ENCODE measurements at places on chromosomes 7 and 10.

DNA sequence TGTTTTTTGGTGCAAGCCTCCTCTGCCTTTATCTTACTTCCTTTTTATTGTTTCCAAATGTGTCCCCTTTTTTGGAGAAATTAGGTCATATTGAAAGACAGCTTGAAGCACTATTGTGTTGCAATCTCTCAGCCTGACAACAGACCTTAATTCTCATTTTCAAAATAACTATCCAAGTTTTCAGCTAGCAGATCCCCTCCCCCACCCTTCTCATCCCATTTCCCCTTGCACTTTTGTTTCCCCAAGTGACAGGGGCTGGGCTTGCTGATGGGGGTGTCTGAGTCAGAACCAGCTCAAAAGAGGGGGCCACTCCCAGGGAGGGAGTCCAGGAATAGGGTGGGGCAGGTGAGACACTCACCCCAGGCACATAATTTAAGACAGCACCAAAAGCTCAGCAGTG lies 75.3 kb downstream of the MKI67 start:
- DNase-seq: no peak

GRCh38 chr7:140883378-140883777 lies 41.4 kb downstream of the BRAF start:
- DNase-seq: no peak

DNA sequence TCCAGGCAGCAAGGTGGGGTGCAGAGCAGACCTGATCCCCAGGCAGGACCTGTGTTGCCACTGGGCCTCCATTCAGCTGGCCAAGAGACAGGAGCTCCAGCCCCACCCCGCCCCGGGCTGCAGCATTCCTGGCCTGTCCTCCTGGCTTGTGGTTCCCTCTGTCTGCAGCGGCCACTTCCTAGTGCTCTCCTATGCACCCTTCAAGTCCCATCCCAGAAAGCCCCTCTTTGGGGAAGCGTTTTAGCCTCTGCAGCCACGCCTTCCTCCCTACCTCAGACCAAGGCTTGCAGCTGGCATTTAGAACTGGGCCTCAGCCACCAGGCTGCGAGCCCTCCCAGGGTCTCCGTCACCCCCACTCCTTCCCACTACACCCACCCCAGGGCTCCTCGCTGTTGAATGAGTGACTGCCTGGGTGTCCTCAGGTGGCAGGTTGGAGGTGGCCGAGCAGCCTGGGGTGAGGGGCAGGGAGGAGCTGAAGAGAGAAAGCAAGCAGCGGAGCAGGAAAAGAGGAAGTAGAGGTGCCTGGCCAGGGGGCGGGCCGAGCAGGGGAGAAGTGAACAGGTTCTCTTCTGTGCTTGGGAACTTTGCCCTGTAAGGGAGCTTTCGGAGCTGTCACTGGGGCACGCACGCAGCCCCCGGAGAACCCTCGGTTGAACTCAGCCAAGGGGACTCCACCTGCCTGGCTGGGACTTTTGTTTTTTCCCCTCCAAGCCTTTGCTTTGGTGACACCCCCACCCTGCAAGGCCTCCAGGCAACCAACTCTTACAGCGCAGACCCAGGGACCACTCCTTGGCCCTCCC lies 109.1 kb upstream of the TNRC18 start:
- no peak for DNase-seq

GRCh38 chr7:1707756-1708595 lies 37.9 kb downstream of the ELFN1 start:
- DNase-seq: no peak

DNA sequence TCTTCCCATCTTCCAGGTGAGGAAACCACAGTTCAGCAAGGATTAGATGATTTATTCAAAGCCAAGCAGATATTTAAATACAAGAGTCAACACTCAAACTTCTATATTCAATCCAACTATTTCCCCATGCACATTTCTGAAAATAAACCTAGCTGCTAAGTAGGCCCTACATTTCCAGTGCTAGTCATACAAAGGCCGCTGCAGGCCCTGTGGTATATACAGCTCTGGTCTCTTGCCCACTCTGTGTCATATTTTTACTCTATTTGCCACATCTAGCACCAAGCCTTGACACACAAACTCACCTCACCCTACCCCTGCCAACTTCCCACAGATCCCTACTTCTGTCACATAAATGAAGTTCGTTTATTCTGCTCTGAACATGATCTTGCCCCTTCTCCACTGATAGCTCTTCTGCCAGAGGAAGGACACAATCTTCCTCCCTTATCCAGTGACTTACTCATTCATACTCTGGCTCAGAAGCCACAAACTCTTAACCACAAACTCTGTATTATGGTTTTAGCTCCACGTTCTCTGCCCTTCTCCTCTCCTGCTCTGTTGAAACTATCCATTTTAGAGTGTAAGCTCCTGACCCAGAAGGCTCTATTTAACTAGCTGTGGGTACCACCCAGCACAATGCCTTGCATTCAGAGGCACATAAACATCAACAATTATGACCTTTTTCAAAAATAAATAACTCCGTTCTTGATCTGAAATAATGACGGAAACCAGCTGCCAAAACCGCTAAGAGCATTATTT lies 180.7 kb downstream of the CPEB3 start:
- no peak for DNase-seq

- no peak for DNase-seq
Measured at GRCh38 chr10:106920538-106920937, 244.0 kb downstream of the SORCS1 start.

- DNase-seq: no peak
Measured at GRCh38 chr10:77016855-77017254, 620.8 kb downstream of the KCNMA1 start.

- no peak for DNase-seq
Measured at GRCh38 chr7:47329320-47329926, 252.5 kb downstream of the TNS3 start.

DNA sequence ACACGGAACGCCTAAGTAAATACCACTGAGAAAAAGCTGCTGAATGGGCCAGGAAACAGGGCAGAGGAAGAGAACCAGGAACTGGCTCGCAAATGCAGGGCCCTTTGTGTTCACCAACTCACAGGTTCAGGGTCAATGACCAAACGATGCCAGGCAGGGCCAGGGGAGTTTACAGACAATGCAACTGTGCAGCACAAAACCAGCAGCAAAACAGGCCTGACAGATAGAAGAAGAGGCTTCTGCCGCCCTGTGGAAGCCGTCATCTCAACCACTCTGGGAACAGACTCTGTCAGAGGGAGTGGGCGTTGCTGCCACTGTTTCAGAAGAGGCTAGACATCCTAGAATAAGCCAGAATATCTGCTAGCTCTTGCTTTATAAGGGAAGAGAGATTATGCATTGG lies 117.9 kb downstream of the KMT2E start:
- no peak for DNase-seq

DNA sequence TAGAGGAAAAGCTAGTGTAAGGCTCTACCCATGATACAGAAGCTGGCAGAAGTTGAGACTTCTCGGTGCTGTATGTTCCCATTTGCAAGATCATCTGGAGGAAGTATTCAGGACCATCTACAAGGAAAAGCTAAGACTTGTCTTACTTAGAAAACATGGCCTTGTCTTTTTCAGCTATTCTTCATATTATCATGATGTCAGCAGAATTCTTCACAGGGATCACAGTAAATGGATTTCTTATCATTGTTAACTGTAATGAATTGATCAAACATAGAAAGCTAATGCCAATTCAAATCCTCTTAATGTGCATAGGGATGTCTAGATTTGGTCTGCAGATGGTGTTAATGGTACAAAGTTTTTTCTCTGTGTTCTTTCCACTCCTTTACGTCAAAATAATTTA lies 79.6 kb upstream of the SCIN start:
- DNase-seq: no peak

- DNase-seq: no peak
Measured at GRCh38 chr7:106952658-106953231, 87.7 kb downstream of the PIK3CG start.

DNA sequence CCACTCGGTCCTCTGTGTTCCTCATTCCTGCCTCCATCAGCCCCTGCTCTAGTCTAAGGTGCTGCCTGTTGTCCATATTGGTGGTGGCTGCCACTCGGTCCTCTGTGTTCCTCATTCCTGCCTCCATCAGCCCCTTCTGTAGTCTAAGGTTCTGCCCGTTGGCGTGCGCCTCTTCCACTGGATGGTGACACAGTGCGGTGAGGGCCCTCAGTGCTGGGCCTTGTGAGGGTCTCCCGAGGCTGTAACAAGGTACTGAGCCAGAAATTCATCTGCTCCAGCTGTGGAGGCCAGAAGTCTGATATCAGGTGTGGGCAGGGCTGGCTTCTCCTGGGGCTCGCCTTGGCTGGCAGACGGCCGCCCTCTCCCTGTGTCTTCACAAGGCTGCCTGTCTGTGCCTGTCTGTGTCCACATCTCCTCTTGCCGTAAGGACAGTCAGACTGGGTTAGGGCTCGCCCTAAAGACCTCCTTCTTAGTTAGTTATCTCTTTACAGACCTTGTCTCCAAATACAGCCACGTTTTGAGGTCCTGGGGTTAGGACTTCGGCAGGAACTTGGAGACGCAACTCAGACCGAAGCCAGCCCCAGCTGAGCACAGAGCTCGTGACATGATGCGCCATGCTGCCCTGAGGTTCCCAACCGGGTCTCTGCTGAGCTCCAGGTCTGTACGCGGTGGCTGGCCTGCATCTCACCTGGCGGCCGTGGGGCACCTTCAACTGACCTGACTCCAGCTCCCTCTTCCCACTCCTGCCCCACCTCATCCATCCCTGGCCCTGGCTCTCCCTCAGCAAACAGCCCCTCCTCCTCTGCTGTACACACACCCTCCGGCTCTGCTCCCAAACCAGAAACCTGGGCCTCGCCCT lies 181.4 kb upstream of the SHH start:
- no peak for DNase-seq

- DNase-seq: no peak
Measured at GRCh38 chr10:87739703-87740102, 78.3 kb downstream of the ATAD1 start.

- DNase-seq: no peak
Measured at GRCh38 chr10:125018576-125019143, 76.7 kb downstream of the ZRANB1 start.

GRCh38 chr7:82396343-82396742 lies 47.2 kb downstream of the CACNA2D1 start:
- DNase-seq: no peak

GRCh38 chr7:106465704-106466468 lies 181.1 kb upstream of the NAMPT start:
- DNase-seq: no peak

DNA sequence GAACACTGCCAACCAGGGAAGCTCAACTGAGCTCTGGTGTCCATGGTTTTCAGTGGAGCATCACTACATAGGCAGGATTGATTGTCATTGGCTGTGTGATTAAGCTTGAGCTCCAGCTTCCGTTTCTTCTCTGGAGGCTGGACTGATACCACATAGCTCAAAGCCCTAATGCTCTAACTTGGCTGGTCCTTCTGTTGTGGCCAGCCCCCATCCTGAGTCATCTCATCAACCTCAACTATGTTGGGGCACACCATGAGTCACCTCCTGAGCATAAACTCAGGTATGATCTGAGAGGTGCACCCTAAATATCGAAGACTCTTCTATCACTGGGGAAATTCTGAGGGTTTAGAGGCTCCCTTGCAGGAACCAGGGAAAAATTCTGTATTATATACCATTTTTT lies 114.5 kb upstream of the INHBA start:
- DNase-seq: no peak

DNA sequence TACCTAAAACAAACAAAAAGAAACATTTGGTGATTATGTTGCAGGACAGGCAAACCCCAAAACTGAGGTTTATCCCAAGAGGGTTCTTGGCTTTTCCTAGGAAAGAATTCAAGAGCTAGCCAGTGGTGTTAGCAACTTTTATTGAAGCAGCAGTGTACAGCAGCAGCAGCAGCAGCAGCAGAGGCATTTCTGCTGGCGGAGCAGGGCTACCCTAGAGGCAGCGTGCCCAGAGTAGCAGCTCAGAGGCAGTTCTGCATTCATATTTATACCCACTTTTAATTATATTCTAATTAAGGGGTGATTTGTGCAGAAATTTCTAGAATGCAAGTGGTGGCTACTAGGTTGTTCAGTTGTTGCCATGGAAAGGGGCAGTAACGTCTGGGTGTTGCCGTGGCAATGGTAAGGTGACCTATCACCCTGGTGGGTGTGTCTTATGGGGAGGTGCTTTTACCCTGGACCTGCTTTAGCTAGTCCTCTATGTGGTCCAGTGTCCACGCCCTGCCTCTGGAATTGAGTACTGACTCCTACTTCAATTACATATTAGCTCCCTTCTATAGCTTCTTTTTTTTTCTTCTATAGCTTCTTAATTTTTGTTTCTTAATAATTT lies 53.9 kb downstream of the VCL start:
- no peak for DNase-seq

DNA sequence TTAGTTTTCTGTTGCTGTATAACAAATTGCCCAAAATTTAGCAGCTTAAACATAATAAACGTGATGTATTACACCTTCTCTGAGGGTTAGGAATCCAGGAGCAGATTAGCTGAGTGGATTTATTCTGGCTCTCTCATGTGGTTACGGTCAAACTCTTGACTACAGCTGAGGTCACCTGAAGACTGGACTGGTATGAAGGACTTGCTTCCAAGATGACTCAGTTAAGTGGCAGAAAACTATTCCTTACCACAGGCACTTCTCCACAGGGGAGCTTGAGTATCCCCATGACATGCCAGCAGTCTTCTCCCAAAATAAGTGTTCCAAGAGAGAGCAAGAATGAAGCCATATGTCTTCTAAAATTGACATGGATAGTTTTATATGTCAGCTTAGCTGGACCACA lies 957.2 kb upstream of the GHITM start:
- no peak for DNase-seq

DNA sequence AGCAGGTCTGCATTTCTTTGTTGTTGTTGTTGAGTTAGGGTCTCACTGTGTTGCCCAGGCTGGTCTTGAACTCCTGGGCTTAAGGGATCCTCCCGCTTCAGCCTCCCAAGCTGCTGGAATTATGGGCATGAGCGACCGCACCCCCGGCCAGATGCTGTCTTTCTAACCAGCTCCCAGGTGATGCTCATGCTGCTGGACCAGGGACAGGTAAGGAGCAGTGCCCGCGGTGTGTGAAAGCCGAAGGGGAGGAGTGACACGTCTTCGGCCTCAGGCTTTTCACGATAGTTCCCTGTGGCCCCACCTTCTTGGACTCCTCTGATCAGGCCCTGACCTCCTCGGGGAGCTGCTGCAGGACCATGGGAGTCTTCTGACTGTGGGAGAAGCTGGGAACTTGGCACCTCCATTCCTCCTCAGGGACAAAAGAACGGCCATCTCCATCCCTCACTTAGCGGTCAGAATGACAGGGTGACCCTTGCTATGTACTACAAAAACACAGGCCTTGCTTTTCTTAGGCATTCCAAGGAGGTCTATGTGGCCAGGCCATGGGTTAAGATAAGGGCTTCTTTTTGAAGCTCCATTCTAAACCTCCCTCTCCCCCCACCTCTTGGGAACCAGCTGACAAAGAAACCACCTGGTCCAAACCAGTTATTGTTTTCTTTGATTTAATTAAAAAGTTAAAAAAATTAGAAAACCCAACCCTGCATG lies 5.5 kb downstream of the SFRP5 start:
- DNase-seq: no peak

GRCh38 chr10:129659508-129660268 lies 192.6 kb downstream of the MGMT start:
- DNase-seq: no peak

All from activated T-helper 9 cell treated with anti-CD3 and anti-CD28 coated beads, Interleukin-2, amount 50 U/mL, for 16 hours (primary cell).